ENCODE measurements at places on chromosomes 3 and 15.
A peak's percentile ranks its signal among the peaks of the same experiment; 100 is the strongest.

DNA sequence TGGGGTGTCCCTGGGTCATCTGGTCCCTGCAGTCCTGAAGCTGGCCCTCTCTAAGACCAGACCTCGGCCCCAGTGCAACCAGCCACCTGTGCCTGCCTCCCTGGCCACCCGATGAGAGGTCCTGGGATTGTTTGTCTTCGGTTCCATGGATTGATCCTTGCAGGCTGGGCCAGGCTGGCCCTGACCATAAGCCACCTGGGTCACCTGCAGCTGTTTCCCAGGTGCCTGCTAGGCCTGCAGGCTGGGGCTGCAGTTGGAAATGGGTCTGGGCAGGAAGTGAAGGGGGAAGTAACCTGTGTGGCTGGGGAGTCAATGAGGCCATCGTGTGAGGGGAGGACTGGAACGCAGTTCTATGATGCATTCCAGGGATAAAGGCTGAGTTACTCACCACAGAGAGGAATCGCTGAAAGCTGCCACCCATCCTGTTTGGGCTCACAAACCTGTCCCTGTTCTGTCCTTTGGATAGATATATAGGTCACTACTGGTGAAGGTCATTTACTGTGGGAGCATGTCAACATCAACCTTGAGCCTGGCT is 30.9 kb upstream of the VPS8 start:
- no peak for DNase-seq

DNA sequence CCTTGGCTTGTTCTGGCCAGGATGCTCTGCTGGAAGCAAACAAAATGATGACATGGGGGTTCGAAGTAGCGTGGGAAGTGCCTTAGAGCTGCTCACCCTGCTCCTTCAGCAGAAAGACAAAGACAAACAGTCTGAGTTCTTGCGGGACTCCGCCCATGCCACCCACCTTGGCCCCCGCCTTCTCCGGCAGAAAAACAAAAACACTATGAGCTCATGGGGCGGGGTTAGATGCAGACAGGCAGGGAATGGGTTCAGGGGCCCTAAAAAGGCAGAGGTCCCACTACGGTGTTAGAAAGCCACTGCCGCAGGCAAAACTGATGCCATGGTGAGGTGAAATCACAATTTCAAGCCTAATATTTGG is 9.7 kb upstream of the NCKIPSD start:
- DNase-seq = no peak

DNA sequence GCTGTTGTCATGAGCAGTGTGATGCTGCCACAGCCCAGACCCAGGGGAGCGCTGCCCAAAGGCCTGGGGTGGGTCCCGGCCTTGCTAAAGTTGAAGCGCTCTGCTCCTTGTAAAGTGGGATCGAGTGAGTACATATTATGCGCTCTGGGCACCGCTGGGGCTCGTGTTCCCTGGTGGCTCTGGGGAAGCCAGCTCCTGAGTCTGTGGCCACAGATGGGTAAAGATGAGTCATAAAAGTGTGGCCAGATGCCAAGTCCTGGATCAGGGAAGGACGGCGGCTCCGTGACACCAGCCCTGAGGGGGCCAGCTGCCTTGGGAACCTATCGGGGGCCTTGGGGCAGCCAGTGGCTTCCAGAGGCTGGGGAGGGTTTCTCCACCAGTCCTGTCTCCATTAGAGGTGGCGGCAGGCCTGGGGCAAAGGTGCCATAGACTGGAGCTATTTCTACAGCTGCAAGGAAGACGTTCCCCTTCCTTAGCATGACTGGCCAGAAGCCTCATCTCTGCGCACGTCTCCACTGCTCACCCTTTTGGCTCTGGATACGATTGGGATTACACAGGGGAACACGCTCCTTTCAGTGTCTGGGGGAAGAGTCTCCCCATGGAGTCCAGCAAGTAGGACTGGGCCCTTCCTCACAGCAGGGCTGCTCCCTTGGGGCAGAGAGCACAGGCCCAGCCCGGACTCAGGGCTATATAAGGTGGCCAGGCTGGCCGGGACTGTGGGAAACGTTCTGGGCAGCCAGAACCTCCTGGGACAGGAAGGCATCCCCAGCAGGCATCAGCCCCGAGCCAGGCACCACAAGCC is 1.2 kb upstream of the ITIH4 start:
- peak; percentile 43 for DNase-seq

- no peak for DNase-seq
Observed at GRCh38 chr3:41244620-41245336, 45.5 kb downstream of the CTNNB1 start.

DNA sequence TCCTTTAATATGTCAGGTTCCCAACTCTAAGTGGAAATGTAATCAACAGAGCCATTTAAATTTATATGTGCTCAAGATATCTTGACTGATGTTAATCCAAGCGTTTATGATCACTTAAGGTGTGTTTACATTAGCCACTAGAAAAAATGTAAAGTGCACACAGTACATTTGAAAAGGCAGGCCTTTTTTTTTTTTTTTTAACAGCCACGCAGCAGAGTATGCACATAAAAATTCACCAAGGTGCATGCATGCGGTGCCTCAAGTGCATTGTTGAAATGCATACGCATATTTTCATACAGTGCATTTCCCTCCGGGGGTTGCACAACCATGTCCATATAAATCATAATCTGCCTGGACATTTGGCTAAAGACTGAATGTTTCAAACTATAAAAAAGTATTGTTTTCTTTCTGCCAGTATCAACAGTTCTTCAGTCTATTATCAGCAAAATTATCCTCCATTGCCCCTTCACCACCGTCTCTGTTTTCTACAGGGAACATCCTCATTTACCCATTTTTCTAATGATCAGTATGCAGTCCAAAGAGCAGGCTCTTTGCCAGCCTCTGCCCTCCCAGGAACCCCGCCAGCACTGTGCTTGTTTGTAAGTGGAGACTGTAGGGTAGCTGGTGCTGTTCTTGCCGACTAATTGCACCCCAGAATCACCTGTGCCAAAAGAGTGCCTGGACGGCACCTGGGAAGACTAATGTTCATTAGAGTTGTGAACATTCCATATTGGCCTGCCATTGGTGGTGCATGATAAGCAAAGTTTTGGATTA is 611.2 kb upstream of the CFAP20DC start:
- peak; percentile 18 for DNase-seq

DNA sequence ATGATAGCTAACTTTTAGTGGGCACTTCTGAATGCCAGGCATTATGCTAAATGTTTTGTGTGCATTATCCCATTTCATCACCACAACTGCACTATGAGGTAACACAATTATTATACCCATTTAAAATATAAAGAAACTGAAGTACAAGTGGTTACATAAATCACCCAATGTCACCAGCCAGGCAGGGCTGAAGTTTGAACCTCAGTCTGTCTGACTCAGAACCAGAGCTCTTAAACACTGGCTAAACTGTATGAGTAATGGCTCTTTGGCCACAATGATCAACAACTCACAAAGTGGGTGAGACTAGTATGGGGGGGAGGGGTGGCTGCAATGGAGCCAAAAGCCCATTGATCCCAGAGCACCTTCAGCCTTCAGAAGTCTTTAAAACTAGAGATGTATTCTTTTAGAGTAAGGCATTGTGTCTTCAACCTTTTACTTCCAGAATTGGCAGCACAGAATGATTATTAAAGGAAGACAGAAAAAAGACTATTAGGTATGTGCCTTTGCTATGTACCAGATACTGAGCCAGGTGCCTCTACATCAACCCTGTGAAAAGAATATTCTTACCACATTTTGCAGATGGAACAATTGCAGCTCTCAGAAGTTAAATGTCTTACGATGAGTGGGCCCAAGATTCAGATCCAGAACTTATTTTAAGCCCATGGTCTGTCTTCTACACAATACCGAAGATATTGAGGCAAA is 166.9 kb downstream of the UACA start:
- DNase-seq = no peak
